Stimulated activated CD4-positive, alpha-beta T cell treated with anti-CD3 and anti-CD28 coated beads, Interleukin-1b, Interleukin-23, amount 100 ng/mL, for 48 hours (primary cell): ENCODE measurements at places on chromosomes 3 and 15.

- DNase-seq: no peak
Measured at GRCh38 chr15:92637626-92638025, 17.9 kb downstream of the FAM174B start.

DNA sequence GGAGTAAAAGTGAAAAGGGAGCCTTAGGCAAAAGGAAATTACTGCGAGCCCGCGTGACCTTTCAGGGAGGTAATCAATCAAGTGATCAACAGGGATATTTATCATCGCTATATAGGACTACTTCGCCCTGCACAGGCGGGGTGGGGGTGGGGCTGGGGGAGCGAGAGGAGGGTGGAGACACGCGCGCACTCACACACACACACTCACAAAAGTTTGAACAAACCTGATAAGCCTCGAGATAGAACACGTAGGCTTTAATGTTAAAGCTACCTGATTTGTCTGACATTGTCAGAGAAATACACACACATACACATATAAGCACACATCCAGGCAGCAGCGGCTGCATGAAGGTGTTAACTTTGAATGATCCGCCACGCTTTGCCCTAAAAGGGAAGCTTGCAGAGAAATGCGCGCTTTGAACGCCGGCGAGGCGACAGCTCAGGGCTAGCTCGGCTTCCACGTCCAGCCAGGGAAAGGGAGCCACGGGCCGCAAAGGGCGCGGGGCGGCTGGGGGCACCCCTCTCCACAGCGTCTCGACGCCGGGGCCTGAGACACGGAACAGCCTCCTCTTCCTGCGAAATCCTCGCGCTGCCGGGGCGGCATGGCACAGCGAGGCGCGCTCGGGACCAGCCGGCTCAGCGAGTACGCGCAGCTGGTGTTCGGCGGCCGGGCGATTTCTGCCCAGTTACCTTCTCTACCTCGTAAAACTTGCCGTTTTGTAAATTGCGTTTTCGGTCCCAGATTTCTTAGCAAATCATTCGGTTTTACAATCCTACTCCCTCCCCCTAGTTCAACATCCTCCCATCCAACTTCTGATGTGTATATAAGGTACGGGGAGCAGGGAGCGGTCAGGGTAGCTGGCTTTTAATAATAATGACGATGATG lies 4.8 kb upstream of the MECOM start:
- DNase-seq: no peak

- DNase-seq: no peak
Measured at GRCh38 chr15:100784493-100785180, 95.0 kb upstream of the ALDH1A3 start.

- no peak for DNase-seq
Measured at GRCh38 chr3:117695321-117695720, 985.7 kb downstream of the TUSC7 start.

GRCh38 chr15:47861111-47861903 lies 144.0 kb downstream of the SEMA6D start:
- no peak for DNase-seq

- no peak for DNase-seq
Measured at GRCh38 chr3:143222505-143222904, 102.9 kb downstream of the CHST2 start.

DNA sequence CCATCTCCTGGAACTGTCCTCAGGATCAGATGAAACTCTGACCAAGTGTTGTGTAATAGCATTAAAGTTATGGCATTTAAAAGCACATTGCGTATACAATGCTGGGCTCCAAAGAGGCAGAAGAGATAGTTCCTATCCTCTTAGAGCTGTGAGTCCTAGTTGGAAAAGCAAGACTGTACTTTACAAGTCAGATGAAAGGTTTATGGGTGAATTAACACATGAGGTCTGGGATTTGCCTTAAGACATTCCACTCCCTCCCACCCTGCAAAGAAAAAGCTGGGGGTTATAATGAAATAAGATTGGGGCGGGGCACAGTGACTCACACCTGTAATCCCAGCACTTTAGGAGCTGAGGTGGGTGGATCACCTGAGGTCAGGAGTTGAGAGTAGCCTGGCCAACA lies 35.6 kb downstream of the SNAPC5 start:
- no peak for DNase-seq

DNA sequence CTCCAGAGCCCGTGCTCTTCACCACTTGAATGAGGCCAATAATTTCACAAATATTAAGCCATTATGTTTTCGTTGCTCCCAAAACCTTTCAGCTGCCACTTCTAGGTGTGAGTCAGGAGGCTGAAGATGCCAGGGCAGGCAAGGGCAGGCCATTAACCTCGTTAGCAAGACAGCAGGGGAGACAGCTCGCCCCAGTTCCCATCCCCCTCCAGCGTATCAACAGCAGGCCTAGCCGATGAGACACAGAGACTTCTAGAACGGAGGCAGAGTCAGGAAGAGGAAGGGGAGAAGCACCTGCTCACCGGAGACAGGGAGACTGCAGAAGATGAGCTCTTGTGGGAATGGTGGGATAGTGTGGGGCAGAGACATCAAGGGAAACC lies 28.0 kb upstream of the PLA2G4E start:
- no peak for DNase-seq

DNA sequence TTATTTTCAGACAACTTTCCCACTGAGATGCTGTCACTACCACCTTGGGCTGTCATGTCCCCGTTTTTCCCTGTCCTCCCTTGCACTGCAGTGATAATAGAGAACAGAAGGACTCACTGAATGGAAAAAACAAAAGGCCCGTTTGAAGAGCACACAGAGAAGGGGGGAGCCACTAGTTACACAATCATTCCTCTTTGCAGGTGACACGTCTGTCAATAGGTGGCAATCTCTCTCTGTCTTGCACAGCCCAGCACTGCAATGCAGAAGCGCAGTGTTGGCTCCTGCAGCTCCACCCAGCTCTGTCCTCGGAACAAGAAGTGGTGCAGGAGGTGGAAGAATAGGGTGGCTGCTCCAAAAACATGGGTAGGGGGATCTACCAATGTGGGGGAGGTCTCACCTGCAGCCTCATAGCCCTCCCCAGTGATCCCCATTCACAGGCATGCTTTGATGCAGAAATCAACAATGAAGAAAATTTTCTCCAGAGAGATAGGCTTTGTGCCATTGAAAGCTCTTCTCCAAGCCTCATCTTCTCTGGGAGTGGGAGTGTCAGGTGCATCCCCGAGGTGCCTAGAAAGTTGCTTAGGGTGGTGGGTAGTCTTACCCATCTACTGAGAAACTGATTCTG lies 31.8 kb downstream of the FSTL1 start:
- DNase-seq: no peak

- no peak for DNase-seq
Measured at GRCh38 chr3:128701342-128702212, 24.4 kb upstream of the RAB7A start.

GRCh38 chr3:4460334-4460733 lies 6.7 kb downstream of the SUMF1 start:
- no peak for DNase-seq

- no peak for DNase-seq
Measured at GRCh38 chr3:40445880-40446279, 11.3 kb upstream of the RPL14 start.

- no peak for DNase-seq
Measured at GRCh38 chr3:191355406-191355805, 25.1 kb upstream of the UTS2B start.

GRCh38 chr3:179921951-179922350 lies 114.8 kb downstream of the PEX5L start:
- no peak for DNase-seq

GRCh38 chr3:139935016-139935865 lies at the start of gene CLSTN2:
Gene CLSTN2, plus strand, starts transcription at chr3:139935185.
- DNase-seq: peak; percentile 26

GRCh38 chr3:58723173-58723572 lies 56.6 kb upstream of the FAM3D start:
- DNase-seq: no peak

DNA sequence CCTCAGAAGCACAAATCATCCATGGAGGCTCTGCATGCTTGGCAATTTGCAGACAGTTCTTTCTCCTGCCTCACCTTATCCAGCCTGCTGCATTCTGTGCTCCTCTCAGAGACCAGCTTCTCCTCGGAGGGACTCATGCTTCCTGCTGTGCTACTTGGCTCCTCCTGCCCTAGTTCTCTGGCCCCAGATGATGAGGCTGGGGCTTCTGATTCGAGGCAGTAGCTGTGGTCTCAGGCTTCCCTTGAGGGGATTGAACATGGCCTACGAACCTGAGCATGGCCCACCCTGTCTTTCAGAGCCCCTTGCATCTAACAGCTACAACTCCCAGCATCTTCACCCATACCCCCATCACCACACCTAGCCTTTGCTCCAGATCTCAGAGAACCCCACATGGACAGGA lies 6.7 kb downstream of the VIPR1 start:
- DNase-seq: no peak

DNA sequence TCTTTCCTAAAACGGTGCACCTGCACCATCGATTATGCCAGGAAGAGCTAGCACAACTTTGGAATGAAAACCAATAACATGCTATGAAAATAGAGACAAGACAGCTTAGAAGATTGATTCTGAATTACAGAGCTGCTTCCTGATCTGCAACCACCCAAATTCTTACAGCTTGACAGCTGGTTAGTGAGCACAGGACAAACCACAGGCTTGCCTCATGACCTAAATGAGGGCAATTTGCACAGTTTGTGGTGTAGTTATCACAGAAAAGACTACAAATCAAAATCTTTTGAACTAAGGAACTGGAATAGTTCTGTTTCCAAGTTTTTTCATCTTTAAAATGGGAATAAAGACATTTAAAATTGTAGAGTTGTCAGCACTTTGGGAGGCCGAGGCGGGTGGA lies 533.5 kb downstream of the NAALADL2 start:
- no peak for DNase-seq

- DNase-seq: no peak
Measured at GRCh38 chr15:79724312-79724711, 172.5 kb downstream of the MTHFS start.
